Left lung (tissue), 14 donors: ENCODE measurements at places on chromosomes 11 and 22.

DNA sequence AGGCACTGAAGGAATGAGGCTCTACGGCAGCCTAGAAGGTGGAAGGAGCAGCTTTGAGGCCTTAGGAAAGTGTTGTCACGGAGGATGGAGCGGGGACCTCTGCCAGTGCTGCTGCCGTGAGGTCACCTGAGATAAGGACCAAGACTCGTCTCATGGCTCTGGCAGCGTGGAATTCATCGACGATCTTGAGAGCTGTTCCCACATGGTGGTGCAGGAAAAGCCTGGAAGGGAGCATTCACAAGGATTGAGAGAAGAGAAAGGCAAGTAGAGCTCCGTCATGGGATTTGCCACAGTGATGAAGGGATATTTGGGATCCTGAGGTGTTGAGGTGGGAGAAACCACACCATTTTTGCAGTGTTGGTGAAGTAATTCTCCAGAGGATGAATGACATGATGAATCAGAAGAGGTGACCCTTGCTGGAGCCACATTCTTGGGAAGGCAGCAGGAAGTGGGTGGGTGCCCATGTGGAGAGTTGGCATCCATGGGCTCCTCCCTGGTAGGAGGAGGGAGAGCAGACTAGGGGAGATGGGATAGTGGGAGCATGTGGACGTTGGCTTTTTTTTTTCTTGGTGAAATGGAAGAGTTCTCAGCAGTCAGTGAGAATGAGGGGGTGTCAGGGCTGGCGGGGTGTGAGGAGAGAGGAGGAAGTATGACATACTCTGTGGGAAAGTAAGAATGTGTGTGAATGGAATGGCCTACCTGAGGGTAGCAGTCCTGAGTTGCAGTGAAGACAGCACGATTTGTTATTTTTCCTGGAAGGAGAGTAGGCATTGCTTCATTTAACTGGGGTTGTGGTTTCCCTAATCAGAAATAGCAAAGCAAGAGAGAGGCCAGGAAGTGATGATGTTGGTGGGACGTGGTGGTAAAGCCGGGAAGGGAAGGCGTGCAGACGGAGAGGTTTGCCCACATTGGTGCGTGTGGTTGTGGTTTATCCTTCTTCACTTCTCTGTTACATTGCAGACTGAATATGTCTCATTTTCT, 11.1 kb downstream of the PPP6R3 start:
- no peak for DNase-seq

GRCh38 chr11:88188251-88188931, 13.1 kb upstream of the RAB38 start:
- no peak for DNase-seq

GRCh38 chr11:28461846-28462245, 353.7 kb downstream of the METTL15 start:
- no peak for DNase-seq

- DNase-seq = no peak
Observed at GRCh38 chr22:28997342-28997741, 64.3 kb downstream of the C22orf31 start.

DNA sequence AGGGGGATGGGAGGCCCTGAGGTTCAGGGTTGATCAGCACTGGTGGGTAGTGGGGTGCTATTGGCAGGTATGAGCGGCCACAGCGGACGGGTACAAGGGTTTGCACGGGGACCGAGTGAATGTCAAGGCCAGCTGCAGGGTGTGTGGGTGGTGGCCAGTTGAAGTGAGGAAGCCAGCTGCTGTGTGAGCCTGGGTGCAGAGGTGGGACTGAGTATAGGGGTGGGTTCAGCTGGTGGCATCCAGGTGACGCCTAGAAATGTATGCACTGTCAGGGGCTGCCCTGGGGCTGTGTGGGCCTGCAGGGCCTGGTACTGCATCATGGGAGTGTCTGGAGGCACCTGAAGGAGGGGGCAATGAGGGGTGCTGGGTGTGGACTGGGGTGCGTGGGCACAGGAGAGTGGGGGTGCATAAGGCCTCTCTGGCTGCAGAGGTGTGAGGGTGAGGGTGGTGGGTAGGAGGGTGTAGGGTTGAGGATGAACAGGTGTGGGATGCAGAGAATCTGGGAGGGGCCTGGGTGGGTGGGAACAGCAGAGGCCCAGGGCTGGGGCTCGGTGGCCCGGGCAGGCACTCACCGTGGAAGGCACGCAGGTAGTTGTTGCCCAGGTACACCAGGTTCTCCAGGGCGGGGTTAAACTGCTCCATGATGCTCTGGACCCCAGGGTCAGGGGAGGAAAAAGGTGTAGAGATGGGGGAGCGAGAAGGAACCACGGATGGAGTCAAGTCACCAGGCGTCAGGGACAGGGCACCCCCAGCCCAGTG, 1.7 kb downstream of the BAIAP2L2 start:
- no peak for DNase-seq

DNA sequence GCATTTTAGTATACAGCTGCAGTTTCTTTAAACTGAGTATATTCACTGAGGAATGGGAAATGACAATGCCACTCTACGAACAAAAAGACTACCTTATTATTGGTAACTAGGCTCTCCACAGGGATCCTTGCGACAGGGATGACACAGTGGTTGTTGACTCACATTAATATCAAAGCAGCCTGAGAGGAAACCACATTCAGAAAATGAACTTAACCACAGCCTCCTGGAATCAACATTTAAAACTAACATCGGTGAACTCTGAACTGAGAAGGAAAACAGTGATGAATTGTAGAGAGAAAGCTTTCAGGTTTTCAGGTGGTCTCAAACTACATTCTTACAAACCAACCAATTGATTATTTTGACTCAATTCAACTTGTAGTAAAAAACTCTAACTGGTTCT, 90.3 kb upstream of the MTMR2 start:
- DNase-seq = no peak

DNA sequence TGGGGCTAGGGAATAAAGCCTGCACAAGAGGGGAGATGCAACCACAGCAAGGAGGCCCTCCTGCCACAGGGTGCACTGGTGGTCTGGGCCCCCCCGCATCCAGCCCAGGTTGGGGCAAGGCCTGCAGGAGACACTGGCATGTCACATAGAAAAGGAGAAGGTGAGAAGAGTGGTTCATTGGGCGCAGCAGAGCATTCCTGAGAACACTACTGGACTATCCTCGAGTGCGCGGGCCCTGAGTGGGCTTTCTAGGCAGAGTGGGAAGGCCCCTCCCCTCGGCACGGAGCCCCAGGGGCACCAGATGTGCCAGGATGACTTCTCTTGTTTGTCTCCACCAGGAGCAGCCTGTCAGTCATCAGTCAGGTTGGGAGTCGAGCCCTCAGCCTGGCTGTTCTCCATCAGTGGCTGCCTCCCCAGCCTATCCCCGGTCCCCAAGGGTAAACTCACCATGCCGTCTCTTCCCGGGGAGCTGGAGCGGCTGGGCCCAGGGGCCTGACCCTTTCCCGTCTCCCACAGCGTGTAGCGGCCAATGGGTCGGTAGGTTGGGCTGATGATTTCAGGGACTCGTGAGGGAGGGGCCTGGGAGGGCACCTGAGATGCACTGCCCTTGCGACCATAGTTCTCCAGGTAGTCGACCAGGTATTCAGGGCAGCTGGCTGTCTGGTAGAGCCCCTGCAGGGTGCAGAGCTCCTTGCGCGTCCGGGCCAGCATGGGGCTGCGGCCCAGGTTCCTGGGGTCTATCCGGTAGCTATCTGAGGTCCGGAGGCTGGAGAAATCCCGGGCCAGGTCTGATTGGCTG, 9.0 kb downstream of the USP2 start:
- no peak for DNase-seq

DNA sequence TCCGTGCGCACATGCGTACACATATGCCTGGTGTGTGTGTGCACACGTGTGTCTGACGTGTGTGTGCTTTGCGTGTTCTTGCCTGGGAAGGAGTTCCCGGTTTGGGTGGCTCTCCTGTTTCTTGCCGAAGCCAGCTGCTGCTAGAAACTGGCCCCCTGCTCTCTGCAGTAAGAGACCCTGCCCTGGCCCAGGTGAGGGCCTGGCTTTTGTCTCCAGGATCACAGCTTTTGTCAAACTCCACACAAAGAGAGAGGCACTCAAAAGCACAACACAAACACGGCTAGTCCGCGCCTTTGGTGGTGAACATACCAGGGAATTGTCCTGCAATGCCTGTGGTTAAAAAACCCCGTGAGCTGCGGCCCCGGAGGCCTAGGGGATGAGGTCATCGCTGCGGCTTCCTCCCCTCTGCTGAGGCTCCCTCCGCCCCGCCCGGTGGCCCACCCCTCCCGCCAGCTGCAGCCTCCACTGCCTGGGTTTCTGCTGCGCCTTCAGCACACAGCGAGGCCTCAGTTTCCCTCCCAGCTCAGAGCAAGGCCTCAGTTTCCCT, 88.9 kb downstream of the KCNQ1 start:
- peak; percentile 84 for DNase-seq

GRCh38 chr11:95512177-95512576, 277.4 kb downstream of the FAM76B start:
- DNase-seq = no peak

DNA sequence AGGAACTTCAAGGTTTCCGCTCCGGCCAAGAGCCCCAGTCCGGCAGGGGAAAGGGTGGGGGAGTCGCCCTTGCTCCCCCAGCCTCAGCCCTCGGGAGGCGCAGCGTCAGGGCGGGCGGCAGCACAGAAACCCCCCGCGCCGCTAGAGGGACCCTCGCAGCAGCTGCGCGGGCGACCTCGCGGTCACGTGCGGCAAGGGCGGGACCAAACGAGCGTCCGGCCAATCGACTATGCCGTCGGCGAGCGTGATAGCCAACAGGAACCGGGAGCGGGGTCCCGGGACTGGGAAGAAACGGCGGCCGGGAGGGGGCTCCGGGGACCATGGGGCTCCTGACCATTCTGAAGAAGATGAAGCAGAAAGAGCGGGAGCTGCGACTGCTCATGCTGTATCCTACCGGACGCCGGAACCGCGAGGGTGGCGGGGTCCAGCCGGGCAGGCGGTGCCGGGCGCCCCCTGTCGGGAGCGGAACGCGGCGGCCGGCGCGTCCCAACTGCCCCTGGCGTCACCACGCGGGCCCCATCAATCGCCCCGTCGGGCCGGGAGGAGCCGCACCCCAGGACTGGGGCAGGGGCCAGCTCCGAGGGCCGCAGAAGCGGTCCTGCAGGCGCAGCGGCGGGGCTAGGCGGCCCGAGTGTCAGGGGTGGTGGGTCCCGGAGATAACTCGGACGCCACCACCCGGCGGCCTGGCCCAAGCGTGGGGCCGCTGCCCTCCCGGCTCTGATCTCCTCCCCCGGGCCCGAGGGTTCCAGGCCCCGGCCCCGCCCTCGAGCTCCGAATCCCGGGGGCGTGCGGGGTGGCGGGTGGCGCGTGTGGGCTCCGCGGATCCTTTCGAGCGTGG, at the start of gene ARL2:
TSS of gene ARL2 (plus strand) at position 273 of the 838 bp plus-strand sequence. CDS start at position 321, 48 bp downstream.
- DNase-seq = peak; percentile 96

DNA sequence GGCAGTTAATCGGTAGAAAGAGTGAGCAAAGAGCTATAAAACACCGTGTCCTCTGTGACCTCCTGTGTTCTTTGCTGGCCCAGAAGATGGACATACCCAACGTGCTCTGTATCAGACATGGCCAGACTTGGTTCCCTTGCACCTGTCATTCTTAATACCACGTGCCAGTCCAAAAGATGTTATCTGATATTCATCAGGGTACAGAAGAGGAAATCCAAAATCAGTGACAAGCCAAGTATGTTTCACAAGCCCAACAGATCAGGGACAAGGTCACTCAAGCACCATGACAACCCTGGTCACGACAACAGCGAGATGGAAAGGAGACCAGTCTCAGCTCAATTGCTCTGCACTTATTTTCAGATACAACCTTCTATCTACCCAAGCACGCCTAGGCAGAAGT, 3.4 kb downstream of the LRP4 start:
- no peak for DNase-seq

DNA sequence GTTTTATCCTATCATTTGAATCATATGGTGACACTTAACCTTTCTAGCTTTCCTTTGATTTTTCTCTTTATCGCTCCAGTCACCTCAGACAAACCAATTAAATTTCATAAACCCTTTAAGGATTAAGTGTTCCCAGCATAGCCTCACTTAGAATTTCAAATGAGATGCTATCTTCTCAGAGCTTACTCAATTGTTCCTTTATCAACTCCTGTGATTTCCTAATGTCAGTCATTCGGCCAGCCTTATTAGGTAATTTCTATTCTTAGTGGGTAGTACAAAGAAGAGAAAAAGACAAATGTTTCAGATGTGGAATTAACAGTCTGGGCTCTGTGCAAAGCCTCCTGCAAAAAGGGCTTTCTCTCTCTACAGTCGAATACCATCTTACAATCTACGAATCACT, 77.1 kb upstream of the CCDC90B start:
- no peak for DNase-seq

DNA sequence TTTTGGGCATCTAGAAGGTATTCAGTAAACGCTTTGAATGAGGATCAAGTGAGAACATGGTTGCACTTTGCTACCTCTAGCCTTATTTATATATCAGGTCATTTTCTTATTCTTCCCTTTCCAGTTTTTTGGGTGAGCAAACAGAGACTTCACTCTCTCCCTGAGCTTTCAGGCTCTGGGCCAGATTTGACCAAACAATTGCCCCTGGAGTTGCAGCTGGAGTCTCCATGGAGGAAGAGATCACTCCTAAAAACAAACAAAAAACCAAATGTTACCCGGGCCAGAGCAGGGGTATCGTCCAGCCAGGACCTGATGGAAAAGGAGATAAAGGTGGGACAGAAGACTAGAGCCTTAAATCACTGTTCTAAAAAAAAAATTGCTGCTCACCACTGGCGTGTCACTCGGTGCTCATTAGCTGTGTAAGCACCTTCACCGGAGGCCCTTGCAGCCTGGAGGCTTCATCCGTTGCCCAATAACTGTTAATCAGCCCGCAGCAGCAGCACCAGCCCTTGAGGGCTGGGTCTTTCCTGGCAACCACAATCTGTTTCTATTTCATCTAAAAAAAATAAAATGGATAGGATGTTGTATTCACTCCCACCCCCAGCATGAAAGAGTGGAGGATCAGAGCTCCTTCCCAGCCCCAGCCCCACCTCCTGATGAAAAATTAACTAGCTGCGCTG, 125.0 kb downstream of the PKNOX2 start:
- no peak for DNase-seq

DNA sequence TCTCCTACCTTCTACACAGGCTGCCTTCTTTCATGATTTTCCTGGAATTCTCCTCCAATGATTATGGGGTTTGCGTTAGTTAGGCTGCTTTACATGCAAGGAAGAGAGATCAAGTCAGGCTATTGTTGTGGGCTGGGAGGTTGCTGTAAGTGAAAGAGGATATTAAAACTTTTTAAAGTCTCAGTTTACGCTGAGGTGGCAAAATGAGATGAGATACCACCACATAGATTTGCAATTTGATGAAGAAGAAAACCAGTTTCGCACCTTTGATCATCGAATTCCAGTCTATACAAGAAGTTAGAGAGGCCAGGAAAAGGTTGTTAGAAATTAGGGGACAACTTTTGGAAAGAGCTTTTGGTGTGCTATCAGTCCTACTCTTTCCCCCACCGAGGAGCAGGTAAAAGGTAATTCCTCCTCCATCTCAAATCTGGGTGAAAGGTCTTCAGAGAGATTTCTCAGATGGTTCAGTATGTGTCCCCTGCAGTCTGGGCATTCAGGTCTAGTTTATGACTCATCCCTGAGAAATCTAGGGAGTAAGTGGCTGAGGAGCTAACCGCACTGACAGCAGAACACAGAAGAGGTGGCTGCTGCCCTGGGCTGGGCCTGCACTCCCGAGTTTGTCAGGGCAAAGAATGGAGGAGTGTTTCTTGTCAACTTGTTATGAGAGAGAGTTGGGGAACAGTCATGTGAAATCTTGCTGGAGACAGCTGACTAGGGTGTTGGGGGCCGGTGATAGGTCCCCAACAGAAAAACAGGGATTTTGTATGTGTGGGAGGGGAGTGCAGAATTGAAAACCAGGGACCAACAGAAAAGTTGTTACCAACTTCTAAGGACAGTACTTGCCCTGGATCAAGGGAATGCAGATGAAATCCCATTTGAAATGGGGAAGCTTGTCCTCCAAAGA, 34.7 kb downstream of the CCDC83 start:
- no peak for DNase-seq

GRCh38 chr22:49300241-49300640, 527.4 kb downstream of the BRD1 start:
- DNase-seq = no peak
